ENCODE measurements at places on chromosomes 11 and 22.

GRCh38 chr11:130122141-130122575 lies 37.4 kb upstream of the ST14 start:
- DNase-seq: no peak

DNA sequence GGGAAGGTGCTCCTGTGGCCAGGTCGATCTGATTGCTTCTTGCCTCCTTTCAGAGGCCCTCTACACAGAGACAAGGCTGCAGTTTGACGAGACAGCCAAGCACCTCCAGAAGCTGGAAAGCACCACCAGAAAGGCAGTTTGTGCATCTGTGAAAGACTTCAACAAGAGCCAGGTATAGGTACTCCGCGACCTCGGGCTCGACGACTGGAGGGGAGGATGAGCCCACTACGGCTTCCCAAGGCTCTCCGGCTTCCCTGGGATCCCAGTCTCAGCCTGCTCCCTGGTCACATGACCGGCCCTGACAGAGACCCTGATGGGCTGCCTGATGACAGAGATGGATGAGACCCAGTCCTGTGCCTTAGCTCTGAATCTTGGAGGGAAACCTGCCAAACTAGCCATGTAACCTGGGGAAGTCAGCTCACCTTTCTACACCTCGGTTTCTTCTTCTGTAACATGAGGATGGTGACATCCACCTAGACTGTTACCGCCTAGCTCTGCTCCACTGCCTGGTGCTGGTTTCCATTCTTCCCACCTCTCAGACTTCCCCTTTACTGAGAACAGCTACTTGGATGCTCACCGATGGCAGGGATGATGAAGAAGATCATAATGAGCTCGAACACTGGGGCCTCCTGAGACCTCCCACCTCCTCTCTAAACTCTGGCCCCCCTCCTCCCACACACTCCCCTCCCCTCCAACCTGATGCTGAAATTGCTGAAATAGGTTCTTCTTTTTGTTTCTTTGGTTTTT lies 8.9 kb downstream of the RIBC2 start:
- no peak for DNase-seq

- DNase-seq: no peak
These were observed 33.0 kb downstream of the PTPRJ start for GRCh38 chr11:48013269-48013901.

- no peak for DNase-seq
These were observed 75.5 kb upstream of the CD44 start for GRCh38 chr11:35063488-35063931.

DNA sequence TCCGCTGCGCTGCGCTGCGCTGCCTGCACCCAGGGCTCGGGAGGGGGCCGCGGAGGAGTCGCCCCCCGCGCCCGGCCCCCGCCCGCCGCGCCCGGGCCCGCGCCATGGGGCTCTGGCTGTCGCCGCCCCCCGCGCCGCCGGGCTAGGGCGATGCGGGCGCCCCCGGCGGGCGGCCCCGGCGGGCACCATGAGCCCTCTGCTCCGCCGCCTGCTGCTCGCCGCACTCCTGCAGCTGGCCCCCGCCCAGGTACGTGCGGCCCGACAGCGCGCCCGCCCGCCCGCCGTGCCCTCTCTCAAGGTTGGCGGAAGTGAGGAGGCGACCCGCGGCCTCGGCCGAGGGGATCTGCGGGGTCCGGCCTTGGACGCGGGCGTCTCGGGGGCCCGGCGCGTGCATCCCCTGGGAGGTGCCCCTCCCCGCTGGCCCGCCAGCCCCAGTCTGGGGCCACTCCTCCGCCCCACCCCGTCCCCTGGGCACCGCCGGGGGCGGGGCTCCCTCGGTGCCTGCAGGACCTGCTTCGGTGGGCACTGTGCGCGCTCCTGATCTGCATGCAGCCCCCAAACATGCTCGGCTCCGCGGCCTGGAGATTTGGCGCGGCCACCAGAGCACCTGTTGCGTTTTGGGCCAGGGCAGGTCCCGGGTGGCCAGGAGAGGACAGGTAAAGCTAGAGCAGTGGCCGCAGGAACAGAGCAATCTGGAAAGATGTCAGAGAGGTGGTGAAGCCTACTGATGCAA lies 429 bp downstream of the VEGFB start:
- DNase-seq: peak; percentile 37

GRCh38 chr11:33860926-33861325 lies 30.9 kb downstream of the LMO2 start:
- no peak for DNase-seq

Data from NCI-H1105 (cell line).